CD4-positive, alpha-beta T cell treated with Interleukin-15 for 1 hour (primary cell): ENCODE measurements at places on chromosomes 16 and 17.

DNA sequence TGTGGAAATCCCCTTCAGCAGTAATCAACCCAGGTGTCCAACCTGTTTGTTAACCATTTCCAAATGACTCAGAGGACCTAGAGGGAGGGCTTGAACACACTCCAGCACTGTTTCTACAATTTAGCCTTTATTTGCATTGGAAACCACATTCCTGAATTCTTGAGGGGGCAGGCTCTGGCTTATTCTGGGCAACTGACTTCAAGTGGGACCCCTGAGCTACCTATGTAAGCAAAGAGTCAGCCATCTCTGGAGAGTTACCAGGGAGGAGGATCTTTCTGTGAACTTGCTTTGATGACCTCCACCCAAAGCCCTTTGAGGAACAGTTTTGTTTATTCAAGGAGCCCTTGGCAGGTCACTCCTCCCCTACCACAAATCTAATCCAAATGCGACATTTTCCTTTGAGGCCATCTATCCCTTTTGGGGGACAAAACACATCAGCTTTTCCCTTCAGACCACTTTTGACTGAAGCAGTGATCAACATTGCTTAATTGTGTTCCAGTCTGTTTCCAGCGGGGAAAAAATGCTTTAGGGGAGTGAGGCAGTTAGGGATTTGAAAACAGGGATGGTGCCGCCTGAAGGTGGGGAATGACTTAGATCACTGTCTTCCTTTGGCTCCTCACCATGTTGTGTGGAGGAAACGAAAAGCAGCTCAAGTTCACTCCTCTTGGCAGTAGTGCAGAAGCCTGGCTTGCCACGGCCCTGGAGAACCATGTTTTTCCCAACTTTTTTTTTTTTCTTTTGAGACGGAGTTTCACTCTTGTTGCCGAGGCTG, 46.2 kb downstream of the TUBD1 start:
- no peak for DNase-seq

GRCh38 chr16:77221482-77221881, 22.3 kb downstream of the SYCE1L start:
- DNase-seq = no peak

- peak; percentile 48 for DNase-seq
Measured at GRCh38 chr17:17151962-17152361, 54.2 kb downstream of the PLD6 start.

GRCh38 chr17:70434536-70435490, 265.5 kb downstream of the KCNJ2 start:
- no peak for DNase-seq

GRCh38 chr16:4976611-4977145, 18.5 kb downstream of the SEC14L5 start:
- DNase-seq = no peak

DNA sequence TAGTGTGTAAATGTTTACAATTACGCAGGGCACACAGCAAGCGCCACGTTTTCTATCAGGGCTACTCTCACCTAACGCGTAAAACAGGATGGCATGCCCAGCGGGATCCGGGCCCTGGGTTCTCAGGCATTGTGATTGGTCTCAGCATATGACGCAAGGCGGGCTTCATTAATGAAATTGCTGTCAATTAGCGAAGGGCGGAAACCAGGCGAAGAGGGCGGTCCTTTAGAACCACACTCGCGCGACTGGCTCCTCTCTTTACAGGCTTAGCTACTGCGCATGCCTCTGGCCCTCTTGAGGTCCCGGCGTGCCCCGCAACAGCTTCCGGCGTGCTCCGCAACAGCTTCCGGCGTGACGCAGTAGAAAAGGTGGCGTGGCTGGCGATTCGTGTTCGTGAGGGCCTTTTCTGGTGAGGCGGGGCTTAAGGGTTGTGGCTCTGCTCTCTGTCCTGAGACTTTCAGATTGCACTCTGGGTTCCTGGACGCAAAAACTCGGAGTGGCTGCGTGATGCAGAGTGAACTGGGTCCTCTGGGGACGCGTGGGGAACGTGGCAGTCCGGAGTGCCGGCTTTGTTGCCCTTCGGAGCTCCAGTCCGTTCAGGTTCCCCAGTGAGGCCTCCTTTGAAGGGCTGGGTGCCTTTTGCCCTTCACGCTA, 9.2 kb downstream of the OR2C1 start:
- peak; percentile 92 for DNase-seq

DNA sequence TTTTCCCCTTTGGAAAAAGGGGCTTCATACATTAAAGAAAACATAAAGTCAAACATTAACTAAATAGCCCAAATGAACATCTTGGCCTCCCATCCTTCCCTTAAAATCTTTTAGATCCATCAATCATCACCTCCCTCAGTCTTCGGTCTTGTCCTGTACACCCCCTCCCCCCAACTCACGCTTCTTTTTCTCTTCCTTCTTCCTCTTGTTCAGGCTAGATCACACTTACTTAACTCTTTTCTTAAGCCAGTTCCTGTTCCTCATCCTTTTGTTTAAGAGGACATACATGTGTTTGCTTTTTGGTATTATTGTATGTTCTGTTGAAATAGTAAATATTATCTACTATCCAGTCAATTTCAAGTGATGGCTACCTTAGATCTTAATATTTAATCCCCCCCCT, 5.5 kb downstream of the MFSD6L start:
- DNase-seq = no peak

DNA sequence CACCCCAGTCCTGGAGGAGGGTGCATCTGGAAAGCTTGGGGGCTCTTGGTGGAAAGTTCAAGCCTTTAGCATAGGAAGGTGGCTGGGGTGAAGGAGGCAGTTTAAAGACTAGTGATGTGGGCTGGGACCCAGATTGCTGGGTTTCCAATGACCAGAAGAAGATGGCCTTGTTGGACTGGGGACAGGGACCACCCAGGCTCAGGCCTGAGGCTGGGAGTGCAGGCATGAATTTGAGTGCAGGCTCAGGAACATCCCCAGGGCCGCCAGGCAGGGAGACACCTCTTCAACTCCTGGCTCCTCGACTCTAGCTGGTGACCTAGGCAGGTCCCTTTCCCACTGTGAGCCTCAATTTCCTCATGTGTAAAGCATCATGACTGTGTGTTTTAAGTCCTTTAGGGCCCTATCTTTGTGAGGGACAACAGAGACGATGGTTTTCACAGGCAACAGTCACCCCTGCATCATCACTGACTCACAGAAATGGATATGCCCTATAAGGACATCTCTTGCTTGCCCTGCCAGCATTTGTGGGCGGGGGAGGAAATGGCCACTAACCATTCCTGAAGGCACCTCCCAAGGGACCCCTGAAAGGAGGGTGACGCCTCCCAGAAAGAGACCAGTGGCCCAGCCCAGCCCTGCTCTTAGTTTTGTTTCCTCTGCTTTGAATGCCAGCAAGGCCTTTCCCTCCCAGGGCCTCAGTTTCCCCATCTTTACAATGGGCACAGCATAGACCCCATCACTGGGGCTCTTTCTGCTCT, 11.1 kb downstream of the NLRC5 start:
- peak; percentile 41 for DNase-seq

DNA sequence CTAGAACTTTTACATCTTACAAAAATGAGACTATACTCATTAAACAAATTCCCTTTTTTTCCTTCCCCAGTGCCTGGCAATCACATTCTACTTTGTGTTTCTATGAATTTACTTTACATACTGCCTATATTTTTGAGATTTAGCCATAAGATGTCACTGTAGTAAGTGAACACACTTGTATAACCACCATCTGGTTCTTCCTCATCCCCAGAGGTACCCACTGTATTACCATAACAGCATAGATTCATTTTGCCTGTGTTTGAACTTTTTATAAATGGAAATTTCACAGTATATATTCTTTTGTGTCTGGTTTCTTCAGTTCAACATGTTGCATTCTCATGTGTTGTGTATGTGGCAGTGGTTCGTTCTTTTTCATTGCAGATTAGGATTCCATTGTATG, 15.8 kb downstream of the CYB5B start:
- DNase-seq = no peak

DNA sequence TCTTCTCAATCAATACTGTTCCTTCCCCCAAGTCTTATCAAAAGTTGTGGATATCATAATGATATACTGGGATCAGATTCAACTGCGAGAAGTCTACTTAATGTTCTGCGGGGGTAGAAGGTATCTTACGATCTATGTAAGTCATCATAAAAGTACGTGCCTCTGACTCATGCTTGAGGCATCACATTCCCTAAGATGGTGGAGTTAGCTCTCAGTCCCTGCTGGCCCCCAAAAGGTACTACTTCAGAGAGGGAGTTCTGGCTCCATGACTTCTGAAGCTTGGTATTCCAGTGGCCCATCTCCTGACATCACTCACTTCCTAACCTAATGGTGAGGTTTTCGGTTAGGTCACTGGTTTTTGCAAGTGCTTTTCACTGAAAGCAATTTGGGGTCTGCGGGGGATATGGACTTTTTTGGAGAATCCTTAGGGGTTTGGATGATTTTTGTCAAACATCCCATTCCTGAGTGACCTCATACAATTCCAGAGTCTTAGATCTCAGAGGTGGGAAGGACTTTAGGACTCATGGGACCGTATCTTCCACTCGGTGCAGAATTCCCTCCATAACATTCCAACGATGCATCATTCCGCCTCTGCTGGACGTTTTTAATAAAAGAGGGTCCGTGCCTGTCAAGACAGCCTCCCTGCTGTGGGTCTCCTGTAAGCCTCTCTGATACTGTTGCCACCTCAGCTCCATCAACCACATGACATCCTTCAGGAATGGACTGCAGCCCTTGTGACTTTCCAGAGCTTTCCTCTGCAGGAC, 74.3 kb downstream of the DYNLRB2 start:
- no peak for DNase-seq

- DNase-seq = no peak
Measured at GRCh38 chr17:44378171-44378705, 11.2 kb downstream of the ITGA2B start.

DNA sequence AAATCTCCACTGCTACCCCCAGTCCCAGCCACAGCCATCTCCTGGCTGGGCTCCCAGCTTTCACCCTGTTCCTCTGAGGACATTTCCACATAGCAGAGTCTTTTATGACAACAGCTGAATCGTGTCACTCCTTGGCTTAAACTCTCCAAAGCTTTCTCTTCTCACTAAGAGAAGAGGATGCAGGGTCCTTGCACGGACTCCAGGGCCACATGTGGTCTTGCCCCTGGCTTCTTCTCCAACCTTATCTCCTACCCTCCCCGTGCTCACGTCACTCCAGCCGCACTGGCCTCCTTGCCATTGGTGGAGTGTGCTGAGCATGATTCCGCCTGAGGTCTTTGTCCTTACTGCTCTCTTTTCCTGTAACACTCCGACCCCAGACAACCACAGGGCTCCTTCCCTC, 39.9 kb upstream of the CCDC182 start:
- no peak for DNase-seq

GRCh38 chr16:77675464-77676324, 46.6 kb upstream of the NUDT7 start:
- DNase-seq = peak; percentile 44

DNA sequence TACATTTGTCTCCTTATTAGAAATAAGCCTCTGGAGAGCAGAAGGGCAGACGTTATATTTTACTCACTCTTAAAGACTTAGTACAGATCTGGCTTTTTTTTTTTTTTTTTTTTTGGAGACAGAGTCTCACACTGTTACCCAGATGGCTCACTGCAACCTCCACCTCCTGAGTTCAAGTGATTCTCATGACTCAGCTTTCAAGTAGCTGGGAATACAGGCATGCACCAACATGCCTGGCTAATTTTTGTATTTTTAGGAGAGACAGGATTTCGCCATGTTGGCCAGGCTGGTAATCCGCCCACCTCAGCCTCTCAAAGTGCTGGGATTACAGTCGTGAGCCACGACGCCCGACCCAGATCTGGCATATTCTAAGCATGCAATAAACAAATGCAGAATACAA, 36.4 kb upstream of the TMEM97 start:
- DNase-seq = no peak

- no peak for DNase-seq
Measured at GRCh38 chr16:65114527-65114926, 7.3 kb downstream of the CDH11 start.

DNA sequence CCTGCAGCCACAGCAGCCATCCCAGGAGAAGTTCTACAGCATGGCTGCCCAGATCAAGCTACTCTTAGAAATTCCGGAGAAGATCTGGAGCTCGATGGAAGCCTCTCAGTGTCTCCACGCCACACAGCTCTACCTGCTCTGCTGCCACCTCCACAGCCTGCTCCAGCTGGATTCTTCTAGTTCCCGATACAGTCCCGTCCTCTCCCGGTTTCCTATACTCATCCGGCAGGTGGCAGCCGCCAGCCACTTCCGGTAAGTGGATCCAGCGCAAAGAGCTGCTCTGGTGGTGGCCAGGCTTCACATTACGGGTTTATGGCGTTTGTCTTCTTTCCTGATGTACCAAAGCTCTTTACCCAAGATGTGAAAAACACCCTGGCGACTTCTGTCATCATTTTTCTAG, 3.6 kb downstream of the COG1 start:
- no peak for DNase-seq
